Activated CD4-positive, alpha-beta memory T cell treated with anti-CD3 and anti-CD28 coated beads, Interleukin-2, amount 10 ng/mL, durations not matched to agents 7 days and 5 days (primary cell): ENCODE measurements at places on chromosomes 6 and 20.

GRCh38 chr20:58084966-58085365 lies 143.5 kb downstream of the ANKRD60 start:
- DNase-seq, result no peak

- DNase-seq, result no peak
These were observed 9.7 kb upstream of the JAG1 start for GRCh38 chr20:10683537-10683936.

- DNase-seq, result no peak
These were observed 21.9 kb downstream of the NCOA7 start for GRCh38 chr6:125812394-125813292.

DNA sequence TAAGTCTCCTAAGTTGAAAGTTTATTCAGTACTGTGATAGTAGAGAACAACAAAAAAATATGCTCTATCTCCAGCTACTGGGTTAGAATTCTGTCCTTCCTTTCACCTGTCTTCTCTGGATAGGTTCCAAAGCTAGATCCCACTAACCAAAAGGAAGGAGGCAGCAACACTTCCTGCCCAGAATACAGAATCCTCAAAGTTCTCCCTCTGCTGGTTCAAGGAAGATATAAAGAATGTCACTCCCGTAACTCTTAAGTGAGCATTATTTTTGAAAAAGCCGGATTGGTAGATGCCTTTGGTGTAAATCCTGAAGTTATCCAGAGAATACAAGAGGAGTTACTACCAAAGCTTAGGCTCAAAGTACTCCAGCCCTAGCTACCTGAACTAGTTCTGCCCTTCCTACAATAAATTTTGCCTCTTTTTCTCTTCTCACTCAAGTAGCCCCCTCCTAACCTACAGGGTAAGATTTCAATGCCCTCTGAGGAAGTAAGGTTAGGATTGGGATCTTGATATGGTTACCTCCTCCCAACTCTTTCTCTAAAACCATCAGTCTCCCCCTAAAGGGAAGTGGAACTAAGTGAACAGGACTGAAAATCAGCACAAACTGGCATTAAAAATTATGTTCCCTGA lies 26.0 kb upstream of the CRIP3 start:
- no peak for DNase-seq

GRCh38 chr20:22687676-22688349 lies 103.4 kb upstream of the FOXA2 start:
- no peak for DNase-seq
